ENCODE measurements at places on chromosomes 1 and 21.

DNA sequence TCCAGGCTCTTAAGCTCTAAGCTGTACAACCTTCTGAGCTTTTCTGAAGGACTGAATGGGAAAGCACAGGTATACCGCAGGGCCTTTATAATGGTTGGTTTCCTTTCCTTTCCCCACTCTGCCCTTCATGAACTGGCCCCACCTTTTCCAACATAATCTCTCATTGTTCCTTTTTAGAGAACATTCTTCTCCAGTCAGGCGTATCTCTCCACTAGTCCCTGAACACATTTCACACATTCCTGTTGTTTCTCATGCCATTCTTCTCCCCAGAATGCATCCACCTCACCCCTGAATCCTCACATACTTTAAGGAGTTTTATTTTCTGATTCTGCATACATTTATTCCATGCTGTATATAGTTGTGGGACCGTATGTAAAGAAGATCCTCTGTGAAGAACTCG is 41.3 kb downstream of the PGM1 start:
- DNase-seq: no peak

GRCh38 chr1:85935234-85935633 is 221.3 kb downstream of the COL24A1 start:
- no peak for DNase-seq

DNA sequence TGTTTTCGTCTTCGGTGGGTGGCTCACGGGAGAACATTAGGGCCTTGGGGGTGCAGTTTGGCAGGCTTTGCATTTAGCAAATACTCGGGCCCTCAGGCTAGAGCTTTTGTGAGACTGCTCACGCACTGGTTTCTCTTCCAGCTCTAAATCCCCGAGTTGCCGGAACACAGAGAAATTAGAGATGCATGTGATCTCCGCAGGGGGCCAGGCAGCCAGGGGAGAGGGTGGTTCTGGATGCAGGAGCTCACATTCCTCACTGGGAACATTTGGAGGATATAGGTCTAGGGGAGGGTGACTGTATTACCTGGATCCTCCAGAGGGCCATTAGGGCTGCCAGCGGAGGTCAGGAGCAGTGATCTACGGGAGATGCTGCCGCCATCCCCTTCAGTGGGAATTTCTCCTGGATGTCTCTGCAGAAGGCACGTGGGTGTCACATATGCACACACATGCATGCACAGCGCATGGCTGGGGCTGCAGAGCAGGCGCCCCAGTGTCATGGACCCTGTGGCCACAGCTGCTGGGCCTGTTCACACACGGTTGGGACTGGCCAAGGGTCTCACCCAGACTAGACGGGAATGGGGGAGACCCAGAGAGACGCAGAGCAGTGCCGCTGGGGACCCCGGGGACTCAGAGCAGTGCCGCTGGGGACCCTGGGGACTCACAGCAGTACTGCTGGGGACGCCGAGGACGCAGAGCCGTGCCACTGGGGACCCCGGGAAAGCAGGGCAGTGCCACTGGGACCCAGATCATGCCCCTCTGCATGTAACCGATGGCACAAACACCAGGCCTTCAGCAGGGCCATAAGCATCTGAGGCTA is 258.7 kb downstream of the CAMTA1 start:
- no peak for DNase-seq

- no peak for DNase-seq
These were observed 430 bp downstream of the FAM167B start for GRCh38 chr1:32247452-32247851.

DNA sequence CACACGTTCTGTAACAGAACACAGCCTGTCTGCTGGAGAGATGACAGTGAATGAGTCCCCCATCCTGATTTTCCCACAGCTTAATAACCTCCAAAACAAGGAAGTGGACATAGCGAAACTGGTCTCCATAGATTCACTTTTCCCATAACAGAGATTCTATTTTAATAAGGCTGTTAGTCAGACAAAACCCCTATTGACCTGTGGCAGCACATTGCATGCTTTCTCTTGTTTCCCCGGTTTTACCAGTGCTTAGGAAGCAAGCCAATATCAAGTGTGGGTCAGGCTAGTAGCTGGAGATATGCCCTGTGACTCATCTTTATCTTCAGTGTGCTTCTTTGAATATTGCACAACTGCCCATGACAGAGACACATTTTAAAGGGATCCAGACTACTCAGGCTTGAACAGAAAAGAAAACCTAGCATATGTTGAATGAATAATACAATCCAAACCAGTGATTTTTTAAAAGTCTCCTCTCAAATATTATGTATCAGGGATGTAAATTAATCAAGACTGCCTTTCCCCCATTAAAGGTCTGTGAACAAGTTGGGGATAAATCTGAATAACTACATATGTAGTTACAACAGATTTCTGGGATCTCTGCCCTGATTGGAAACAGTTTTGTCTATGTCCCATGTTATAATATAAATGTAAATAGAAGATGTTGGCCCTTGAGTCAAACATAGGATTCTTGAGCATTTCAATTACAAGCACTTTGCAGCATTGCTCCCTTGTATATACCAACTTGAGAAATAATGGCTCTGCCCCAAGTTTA is 11.9 kb upstream of the CLDN8 start:
- no peak for DNase-seq

- DNase-seq: no peak
These were observed 1.8 kb downstream of the ALPL start for GRCh38 chr1:21510885-21511578.

DNA sequence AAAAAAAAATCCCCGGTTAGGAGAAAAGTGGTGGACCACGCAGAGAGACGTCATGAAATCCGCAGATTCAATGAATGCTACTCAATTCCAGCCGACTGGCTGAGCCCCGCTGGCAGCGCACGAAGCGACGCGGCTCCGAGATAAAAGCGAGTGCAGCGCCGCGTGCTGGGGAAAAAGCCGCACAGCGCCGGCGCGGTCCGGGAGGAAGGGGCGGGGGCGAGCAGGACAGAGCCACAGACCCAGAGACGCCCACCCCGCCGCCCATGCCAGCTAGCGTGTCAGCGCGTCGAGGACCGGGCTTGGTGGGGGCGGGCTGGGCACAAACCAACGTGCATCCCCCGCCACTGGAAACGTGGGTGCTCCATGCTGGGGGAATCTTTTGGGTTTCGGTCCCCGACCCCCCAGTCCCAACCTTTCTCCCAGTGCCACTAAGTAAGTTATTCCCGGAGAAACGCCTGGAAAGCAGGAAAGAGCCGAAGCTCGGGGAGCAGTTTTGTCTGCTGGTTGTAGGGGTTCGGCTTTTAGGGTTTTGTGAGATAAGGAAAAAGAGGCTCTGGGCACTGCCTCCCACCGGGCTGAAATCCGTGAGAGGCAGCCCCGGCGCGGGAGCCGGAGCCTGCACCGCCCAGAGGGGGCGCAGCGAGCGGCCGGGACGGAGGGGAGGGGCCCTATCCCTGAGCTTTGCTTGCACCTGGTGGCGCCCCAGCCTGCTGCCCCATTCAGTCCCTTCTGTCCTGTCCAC is at the start of gene KCNJ6:
Gene KCNJ6 (minus strand): TSS at position 148 of the 742 bp plus-strand sequence. CDS start 75,775 bp downstream, outside the sequence.
- DNase-seq: peak; percentile 55

DNA sequence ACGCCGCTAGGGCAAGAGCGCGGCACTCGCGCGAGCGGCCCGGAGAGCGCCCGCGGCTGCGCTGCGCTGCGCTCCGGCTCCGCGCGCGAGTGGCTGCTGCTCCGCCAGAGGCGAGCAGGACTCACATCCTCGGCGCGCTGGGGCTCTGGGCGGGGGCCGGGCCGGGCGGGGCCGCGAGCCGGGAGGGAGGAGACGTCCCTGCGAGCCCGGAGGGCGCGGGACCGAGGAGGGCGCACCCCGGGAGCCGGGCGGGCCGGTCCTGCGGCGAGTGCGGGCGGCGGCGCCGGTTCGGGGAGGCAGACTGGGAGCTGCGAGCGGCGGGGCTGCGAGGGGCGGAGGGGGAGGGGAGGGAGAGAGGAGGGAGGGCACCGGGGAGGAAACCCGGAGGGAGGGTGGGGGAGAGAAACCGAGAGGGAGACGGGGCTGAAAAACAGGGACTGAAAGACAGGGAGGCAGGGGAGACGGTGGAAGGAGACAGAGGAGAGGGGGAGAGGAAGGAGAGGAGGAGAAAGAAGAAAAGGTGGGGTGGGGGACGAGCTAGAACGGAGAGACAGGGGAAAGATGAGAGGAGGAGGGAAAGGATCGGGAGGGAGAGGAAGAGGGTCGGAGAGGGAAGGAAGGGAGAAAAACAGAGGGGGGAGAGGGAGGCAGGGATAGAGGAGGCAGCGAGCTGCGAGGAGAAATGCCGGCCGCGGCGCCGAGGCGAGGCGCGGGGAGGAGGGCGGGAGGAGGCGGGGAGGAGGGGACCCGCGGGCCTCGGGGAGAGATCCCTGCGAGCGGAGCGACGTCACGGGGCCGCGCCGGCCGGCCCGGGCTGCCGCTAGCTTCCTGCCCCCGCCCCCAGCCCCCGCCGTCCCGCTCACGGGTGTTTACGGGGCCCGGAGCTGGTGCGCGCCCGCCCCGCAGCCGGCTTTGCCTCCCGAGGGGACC is at the start of gene CAMK2N1:
Gene CAMK2N1 (minus strand): TSS at position 684 of the 930 bp plus-strand sequence. CDS start 831 bp downstream, outside the sequence.
- peak; percentile 64 for DNase-seq

- no peak for DNase-seq
These were observed 182.8 kb downstream of the EIF4G3 start for GRCh38 chr1:20993716-20994575.

GRCh38 chr1:44021581-44022321 is 9.5 kb downstream of the SLC6A9 start:
- no peak for DNase-seq

- DNase-seq: peak; percentile 86
These were observed 32.3 kb upstream of the TARDBP start for GRCh38 chr1:10980094-10980577.

DNA sequence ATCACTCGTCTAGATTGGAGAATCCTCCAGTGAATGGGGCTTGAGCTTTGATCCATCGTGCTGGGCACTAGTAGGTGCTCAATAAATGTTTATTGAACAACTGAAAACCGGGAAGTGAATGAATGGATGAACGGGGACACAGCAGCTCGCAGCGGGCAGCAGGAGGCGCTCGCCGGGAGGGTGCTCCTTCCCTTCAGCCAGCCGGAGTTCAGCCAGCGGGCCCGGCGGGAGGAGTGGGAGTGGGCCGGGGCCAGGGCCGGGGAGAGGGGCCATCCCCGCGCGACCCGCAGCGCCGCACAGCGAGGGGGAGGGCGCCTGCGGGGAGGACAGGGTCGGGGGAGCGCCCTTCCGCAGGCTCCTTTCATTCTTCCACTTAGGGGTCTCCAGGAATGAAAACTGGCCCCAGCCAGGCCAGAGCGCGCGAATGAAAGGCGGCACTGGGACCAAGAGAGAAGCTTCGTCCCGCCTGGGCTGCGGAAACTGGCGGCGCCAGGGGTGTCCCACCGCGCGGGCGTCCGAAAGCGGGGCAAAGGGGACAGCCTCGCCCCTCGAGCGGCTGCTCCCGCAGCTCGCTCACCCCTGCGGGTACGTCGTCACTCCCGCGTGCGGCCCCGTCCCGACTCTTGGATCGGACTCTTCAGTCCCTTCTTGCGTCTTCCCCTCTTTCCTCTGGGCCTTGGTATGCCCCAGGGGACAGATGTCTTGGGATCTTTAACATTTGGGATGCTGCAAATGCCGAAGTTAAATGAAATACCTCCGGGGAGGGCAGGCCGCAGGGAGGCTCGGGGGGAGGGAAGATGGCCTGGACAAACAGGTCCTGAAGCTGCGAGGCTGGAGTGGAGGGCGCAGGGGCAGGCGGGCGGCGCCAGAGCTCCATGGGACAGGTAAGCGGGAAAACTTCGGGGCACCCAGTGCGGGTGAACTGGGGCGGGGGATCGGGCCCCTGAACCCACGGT is 3.6 kb upstream of the INAVA start:
- DNase-seq: peak; percentile 59

GRCh38 chr1:154729031-154729442 is 121.1 kb upstream of the ADAR start:
- no peak for DNase-seq

GRCh38 chr1:97489834-97490233 is 431.0 kb downstream of the DPYD start:
- no peak for DNase-seq

- DNase-seq: peak; percentile 91
These were observed at the start of gene CSF1 for GRCh38 chr1:109910123-109910962. Gene CSF1 (plus strand): TSS chr1:109910849. CDS start chr1:109911024, 175 bp downstream.

- DNase-seq: no peak
These were observed 108.5 kb upstream of the SERTAD4 start for GRCh38 chr1:210123924-210124589.

- DNase-seq: no peak
These were observed 102.8 kb upstream of the GALNT2 start for GRCh38 chr1:229964281-229964680.

DNA sequence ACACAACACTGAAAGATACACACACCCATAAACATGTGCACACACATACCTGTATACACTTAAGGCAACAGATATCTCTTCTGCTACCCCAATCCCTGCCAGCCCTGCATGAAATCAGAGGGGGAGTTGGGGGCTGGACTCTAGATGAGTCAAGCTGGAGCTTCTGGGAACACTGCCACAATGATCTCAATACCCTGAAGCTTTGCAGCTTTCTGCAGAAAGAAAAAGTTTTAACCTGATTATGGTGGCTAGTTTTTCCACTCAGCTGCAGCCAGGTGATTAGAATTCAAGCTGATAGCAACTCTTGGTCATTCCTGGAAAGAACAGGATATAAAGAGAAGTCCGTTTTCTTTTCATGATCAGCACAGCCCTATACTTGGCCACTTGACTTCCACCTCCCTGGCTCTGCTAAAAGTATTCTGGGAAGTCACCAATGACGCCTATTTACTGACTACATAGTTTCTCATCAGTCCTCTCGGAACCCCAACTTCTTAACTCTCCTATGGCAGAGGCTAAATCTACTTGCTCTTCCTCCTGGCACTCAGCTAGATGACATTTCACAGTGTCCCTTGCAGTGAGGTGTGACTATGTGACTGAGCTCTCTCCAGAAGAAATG is 20.7 kb upstream of the DNASE2B start:
- peak; percentile 66 for DNase-seq

GRCh38 chr1:36920801-36921405 is 113.4 kb downstream of the GRIK3 start:
- no peak for DNase-seq

- no peak for DNase-seq
These were observed 21.9 kb downstream of the PODN start for GRCh38 chr1:53083636-53084588.

DNA sequence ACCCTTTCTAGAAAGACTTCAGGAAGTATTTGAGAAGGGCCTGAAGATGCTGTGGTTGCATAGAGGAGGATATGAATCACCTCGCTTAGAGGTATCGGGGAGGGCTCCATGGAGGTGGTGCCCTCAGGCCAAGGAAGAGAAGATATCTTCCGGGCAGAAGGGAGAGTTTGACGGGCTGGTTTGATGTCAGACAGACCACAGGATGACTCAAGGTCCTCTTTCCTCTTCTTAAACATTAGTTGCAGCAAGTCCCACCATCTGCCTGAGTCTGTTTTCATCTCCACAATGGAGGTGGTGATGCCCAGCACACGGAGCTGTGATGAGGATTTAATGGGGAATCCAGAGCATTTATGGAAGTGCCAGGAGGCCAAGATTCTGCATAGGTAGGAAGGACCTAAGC is 25.1 kb upstream of the RUNX3 start:
- no peak for DNase-seq
